Anterior cingulate cortex (tissue), 58 donors: ENCODE measurements at places on chromosomes 5 and 9.

DNA sequence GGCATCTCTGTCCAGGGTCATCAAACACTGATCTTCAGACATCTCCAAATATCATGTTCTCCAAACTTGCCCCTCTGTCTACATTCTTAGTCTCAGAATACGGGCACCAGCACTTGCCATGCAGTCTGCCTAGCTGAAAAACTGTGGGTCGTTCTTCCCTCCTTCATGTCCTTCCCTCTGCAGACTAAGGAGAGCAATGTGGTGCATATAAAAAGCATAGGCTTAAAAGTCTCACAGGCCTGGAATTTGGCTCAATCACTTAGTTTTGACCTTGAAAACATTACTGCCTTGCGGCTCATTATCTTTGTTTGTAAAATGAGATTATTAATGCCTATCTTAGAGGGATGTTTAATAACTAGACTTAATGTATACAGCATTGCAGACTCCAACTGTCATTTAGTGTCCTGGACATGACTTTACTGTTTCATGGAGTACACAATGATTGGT lies 362.8 kb downstream of the NPR3 start:
- DNase-seq: no peak

DNA sequence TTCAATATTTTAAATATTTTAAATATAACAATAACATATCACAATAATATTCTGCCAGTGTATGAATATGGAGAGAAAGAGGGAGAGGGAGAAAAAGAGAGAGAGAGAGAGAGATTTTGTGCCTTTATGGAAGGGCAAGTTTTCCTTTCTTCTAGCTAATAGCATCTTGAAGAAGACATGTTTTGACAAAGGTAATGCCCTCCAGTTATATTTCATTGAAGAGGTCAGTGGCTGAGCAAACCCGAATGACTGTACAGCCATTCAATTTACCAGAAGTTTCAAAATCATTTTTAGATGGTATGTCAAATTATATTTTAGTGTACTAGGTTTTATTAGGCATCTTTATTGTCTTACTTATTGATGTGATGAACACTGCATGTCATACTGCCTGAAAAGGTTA lies 139.3 kb downstream of the EMB start:
- DNase-seq: no peak

- no peak for DNase-seq
Observed at GRCh38 chr5:44714871-44715561, 93.7 kb upstream of the MRPS30 start.

DNA sequence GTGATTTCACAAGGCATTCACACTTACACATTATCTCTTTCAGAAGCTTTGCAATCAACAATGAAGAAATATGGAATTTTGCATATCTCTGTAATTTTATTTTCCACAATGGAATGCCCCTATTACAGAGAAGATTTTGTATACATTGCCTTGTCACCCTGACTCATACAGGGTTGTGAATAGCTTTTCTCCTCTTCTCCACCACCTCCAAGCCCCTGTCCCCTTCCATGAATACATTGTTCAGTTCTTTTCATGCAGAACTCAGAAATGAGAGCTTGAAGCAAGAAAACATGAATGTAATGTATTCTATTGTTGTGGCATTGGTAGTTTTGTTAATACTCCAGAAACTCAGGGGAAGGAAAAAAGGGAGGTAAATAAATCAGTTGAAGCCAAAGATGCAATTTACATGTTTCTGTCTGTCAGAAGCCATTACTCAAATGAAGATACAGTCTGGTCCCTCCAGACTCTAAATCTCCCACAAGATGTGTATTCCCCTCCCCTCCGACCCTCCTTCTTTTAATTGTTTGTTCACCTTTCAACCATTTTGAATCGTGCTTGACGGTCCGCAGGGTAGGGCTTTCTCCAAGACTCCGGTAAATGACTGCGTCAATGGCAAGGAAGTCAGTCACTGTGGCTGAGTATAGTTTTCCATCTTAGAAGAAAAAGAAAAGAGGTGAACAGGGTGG lies 86.1 kb downstream of the SEMA6A start:
- DNase-seq: no peak

- DNase-seq: no peak
Observed at GRCh38 chr5:348726-349125, 27.2 kb downstream of the AHRR start.

- no peak for DNase-seq
Observed at GRCh38 chr5:59943452-59944113, 50.1 kb upstream of the PDE4D start.

DNA sequence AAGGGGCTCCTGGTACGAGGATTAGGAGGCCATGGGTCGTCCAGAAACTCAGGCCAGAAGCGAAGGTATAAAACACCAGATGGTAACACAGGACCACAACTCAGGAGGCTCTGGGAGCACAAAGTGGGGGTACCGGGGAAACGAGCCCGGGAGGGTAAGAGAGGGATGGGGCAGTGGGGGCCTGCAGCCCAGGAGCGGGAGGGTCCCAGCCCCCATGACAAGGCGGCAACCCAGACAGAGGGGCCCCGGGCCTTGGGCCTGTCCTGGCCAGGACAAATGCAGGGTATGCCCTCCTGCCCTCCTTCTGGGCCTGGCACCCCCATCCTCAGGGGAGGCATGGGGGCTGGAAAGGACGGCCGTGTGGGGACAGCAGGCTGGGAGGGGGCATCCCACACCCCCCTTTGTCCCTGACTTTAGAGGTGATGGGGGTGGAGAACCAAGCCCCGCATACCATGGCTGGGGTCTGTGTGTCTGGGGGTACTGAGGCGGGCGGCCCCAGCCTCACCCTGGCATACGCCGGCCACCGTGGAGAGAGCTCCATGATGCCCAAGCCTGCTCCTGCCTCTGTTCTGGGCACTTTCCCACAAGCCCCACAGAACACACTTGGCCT lies 47.0 kb upstream of the EXOC3 start:
- no peak for DNase-seq

DNA sequence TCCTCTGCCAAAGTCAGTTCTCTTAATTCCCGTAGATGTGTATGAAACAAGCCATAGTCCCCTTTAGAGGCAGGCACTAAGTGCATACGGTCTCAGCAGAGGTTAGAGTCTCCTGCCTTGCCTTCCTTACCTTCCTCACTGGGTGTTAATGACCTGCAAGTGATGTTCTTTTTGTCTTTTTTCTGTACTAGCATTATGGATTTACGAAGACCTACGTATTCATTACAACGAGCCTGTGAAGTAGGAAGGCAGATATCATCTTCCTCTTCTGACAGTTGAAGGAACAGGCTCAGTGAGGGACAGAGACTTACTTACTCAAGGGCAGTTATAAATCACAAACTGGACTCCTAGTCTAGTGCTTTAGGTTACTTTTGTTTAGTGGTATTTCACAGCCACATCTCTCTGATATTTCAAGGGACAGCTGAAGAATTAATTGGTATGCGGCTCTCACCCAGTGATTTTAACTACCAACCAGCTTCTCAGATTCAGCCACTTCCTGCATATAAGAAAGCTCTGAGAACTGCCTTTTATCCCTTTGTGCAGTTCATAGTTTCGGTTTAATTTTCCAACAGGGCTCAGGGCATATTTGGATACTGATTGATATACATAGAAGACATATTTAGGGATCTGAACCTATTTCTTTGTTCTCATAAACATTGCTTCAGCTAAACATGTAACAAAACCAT lies 85.1 kb upstream of the CKMT2 start:
- no peak for DNase-seq

GRCh38 chr5:168064933-168065622 lies 226.4 kb upstream of the WWC1 start:
- no peak for DNase-seq

DNA sequence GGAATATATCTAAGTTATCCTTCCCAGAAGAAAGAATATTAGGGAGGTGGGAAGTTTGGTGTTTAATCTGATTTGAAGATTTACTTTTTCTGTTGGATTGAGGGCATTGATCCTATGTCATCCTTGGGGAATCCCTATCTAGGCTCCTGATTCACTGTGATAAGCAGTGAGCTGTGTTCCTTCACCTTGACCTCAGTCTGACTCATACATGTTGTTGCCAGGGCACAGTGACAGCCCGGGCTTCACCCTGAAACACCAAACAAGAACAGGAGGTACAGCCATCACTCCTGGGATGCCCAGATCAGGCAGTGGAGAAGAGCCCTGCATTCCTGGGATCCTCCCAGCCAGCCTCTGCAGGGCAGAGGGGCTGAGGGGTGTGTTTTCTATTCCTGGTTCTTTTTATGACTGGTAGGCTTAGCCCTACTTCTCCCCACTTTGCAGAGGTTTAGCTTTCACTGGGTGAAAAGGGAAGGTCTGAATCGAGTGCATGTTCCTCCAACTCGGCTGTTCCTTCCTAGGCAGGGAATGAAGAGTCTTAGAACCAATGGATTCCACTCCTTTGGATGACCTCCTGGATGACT lies 3.1 kb upstream of the FAM53C start:
- no peak for DNase-seq

DNA sequence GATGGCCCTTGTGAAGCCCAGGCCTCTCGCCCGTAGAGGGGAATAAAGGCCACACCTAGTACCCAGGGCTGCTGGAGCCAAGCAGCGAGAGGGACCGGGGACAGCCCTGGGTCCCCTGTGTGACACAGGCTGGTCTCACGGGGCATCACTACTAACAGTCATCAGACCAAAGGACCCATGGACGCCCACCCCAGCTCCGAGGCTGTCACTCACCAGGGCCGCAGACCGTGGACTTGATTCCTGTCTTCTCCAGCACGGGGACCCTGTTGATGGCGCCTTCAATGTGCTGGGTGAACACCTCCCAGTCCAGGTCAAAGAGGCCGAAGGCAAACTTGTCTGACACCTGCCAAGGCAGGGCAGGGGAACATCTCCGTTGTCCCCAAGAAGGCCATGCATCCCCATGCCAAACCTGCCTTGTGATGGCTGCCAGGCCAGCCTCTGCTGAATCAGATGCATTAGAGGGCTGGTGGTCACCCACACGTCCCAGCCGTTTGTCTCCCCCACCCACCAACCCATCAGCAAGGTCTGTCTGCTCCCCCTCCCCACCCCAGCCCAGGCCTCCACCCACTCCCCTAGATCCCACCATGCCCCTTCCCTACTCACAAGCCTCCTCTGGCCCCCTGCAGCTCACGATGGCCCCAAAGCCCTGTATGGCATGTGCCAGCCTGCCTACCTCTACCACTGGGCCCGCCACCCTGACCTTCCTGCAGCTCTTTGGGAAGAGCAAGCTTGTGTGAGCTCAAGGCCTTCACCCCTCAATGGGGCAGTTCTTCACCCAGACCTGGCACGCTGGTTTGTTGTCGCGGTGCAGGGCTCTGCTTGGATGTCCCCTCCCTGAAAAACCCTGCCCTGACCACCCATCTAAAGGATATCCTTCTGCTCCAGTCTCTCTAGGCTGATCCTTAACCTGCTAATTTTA lies 20.8 kb downstream of the SARDH start:
- no peak for DNase-seq

DNA sequence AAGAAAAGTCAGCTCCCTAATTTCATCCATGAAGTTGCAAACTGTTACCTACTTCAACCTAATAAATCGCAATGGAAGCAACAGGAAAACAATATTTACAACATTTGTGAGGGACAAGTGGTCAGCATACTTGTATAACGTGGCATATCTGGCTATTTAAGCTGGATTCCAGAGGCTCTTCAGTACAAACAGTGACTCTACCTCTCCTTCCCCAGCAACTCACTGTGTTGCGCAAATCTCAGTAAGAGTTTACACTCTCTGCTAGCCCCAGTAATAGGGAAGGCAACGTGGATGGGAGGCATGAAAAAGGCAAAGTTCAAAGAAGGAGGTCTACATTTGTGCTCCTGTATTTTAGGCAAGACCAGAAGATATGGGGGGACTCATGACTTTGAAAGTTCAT lies 18.9 kb upstream of the SEMA5A start:
- DNase-seq: no peak

GRCh38 chr5:33223563-33224284 lies 217.0 kb upstream of the TARS1 start:
- no peak for DNase-seq

GRCh38 chr5:171309276-171310211 lies 496 bp downstream of the TLX3 start:
- DNase-seq: no peak

- no peak for DNase-seq
Observed at GRCh38 chr9:74554751-74555419, 57.8 kb downstream of the RORB start.

GRCh38 chr9:81562231-81563019 lies 126.9 kb downstream of the TLE1 start:
- no peak for DNase-seq

- DNase-seq: no peak
Observed at GRCh38 chr5:93343570-93343969, 237.4 kb downstream of the NR2F1-AS1 start.

DNA sequence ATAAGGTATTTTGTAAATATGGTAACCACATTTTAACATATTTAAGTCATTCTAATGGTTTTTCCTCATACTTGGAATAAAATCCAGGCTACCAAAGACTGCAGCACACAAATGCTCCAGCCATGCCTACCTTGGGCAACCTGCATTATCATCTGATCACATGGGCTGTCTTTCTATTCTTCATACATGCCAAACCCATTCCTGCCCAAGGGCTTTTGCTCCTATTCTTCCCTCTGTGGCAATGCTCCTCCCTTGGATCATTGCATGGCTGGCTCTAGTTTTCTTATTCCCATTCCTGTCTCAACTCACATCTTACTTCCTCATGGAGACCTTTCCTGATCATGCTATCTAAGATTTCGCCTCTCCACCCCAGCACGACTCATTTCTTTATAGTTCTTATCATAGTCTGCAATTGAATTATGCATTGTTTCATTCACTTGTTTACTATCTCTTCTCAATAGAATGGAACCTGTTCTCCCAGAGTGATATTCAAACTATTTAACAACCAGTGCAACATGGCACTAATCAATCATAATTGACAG lies 54.9 kb upstream of the C5orf46 start:
- DNase-seq: no peak

GRCh38 chr5:135543485-135544304 lies 7.9 kb upstream of the NEUROG1 start:
- no peak for DNase-seq
